CD4-positive, alpha-beta memory T cell (primary cell): ENCODE measurements at places on chromosomes 2 and 18. TPM values are rescaled to one million over a fixed set of nuclear protein-coding genes. Genes with fewer than 3 reads are reported as not detected.

DNA sequence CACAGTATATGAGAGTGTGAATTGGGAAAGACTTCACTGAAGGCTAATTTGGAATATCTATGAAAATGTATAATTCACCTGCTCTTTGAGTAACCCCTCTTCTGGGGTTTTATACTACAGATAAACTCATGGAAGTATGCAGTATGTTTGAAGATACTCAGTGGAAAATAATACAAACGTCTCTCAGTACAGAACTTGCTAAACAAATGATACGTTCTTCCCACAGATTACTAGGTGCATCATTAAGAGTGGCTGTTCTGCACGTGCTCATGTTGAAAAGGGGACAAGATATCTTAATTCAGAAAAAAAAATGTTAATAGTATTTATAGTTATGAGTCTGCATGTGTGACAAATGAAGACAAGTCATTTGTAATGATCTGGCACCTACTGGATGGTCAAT is 70.2 kb upstream of the EPAS1 start:
- H3K27me3 ChIP-seq = no peaks in the 10 kb centered on the region
- H3K4me1 ChIP-seq = peaks cover 33% of the 10 kb centered on the region
- H3K4me3 ChIP-seq = no peak overlapping the region
- no peaks in the 10 kb centered on the region for H3K36me3 ChIP-seq
- no peak for DNase-seq

The XIRP2 gene
- total RNA-seq = not detected

The TMEM247 gene
- not detected for total RNA-seq

DNA sequence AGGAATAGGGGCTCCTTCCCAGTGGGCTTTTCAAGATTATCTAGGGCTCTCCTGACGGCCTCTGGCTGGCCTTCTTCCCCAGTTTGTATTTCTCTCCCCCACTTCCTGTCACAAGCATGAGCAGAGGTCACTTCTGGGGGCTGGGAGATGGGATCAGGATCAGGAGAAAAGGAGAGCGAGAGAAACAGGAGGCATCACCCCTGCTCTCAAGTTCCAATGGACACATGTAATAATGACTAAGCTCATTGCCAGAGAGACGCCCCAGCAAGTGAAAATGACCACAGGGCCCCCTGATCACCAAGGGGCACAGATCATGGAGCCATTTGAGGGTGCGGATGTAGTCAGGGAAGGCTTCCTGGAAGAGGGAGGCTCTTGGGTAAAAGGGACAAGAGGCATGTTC is 92.1 kb downstream of the SMAD7 start:
- H3K4me1 ChIP-seq = peaks cover 13% of the 10 kb centered on the region
- no peak overlapping the region for H3K27ac ChIP-seq
- H3K4me3 ChIP-seq = no peak overlapping the region
- H3K36me3 ChIP-seq = no peaks in the 10 kb centered on the region

DNA sequence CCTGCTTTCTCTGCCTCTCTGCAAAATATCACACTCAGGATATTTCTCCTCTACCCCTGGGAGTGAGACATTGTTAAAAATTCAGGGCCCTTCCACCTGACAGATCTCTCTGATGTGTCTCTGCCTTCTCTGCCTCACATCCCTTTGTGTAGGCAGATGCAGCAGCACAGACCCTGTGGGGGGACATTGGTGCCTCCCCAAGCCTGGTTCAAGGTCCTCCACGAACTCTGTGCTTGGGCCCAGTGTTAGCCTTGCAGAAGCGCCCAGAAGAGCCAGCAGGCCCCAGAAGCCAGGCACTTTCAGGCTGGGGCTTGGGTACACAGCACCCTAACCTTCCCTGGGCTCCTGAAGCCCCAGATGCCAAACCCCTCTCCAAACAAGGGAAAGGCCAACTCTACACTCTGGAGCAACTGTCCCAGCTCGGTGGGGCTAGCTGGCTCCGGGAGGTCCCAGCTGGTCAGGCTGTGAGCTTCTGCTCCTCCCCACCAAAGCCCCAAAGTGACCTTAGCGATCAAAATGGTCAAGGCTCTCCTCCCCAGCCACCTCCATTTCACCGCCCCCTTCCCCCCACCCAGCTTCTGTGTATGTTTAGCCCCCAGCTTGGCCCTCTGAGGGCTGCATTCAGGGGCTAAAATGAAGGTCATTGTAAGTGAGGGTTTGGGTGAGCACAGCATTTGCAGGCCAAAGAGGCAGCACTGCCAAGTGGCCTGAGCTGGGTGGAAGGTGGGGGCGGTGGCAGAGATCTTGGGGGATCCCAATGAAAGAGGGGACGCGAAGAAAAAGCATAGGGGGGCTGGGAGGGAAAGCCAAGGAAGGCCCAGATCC is 2.6 kb downstream of the HOXD9 start:
- DNase-seq = no peak
- no peak overlapping the region for H3K4me3 ChIP-seq
- peaks cover 27% of the 10 kb centered on the region for H3K4me1 ChIP-seq
- H3K27me3 ChIP-seq = peaks cover 82% of the 10 kb centered on the region

DNA sequence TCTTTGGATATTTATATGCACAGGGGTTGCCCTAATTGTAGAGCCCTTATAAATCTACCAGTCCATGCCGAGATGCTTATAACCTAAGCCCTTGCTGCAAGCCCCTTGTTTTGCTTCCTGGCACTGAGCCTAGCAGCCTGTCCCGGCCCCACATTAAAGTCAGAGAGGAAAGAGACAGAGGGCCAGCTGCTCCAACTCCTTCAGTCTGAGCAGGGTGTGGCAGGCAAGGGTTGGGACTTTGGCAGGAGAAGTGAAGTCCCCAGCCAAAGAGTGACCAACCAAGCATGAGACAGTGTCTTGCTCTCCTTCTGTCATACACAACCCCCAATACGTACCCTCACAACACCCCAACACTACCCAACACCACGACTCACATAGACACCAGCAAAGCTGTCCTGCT is 54.7 kb upstream of the FZD7 start:
- DNase-seq = no peak
- H3K4me3 ChIP-seq = no peak overlapping the region
- H3K36me3 ChIP-seq = no peaks in the 10 kb centered on the region
- H3K4me1 ChIP-seq = no peaks in the 10 kb centered on the region
- no peaks in the 10 kb centered on the region for H3K27me3 ChIP-seq

DNA sequence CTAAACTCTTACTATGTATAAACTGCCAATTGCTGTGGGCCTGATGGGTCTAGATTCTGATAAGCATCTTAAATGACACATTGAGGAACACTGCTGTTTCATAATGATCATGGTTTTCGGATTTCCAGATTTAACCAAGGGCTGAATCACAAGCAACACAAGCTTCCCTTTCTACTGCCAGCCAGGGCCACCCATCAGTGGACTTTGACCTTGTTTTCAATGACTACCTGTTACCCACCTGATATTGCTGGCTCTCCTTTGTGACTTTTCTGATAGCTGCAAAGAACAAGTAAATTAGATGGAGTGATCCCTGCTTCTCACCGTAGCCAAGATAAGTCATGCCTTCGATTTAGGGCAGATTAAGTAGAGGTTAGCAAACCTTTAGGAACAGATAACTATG is 259.0 kb downstream of the PAX3 start:
- DNase-seq = no peak
- no peak overlapping the region for H3K27ac ChIP-seq
- no peak overlapping the region for H3K4me3 ChIP-seq
- no peaks in the 10 kb centered on the region for H3K36me3 ChIP-seq
- no peaks in the 10 kb centered on the region for H3K4me1 ChIP-seq

GRCh38 chr2:170330881-170331280 is 152.9 kb downstream of the MYO3B start:
- no peaks in the 10 kb centered on the region for H3K36me3 ChIP-seq
- H3K27ac ChIP-seq = no peak overlapping the region
- H3K4me1 ChIP-seq = no peaks in the 10 kb centered on the region

The MARS2 gene
- 12.3 TPM for total RNA-seq

DNA sequence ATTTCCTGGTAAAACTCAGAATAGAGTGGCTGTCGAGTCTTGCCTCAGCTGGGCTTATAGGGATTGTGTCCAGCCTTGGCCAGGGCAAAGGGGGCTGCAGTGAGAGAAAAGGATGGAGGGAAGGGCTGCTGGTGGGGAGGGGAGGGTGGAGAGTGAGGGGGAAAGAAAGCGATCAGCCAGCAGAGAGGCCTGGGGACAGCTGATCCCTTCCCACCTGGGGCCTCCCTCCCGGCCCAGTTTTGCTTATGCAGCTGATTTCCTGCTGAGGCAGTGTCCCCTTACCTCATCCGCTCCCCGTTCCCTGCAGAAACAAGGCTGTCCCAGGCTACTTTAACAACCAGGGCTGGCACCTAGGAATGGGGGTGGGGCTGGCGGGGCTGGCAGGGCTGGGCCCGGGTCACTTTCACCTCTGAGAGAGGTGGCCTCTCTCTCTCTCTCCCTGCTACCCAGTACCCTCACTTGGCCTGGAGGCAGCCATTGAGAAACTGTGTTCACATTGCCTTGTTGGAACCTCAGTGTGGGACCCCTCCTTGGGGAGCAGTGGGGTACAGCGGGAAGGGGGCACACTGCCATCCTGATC is 12.2 kb upstream of the GMPPA start:
- no peak overlapping the region for H3K27ac ChIP-seq
- no peak for DNase-seq
- H3K27me3 ChIP-seq = peaks cover 23% of the 10 kb centered on the region
- no peaks in the 10 kb centered on the region for H3K36me3 ChIP-seq

DNA sequence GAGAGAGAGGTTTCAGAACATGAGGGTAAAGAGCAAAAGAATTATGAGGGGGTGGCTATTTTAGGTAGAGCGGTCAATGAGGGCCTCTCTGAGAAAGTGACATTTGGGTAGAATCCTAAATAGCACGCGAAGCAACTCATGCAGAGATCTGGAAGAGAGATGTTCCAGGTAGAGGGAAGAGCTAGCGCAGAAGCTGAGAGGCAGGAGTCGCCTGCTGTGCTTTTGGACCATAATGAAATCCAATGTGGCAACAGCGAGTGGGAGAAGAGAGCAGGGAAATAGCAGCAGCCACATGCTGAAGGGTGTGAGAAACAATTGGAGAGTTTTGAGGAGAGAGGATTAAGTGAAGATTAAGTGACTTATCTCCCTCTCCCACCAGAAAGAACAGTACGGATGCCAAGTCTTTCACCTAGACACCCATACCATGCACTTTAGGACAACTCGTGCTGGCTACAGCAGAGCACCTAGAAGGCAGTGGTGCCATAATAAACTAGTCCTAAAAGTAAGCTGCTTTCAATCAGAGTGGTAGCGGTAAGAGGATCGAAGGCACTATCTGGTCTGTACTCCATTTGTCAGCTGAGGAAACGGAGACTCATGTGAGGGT is 129.7 kb downstream of the LRP2 start:
- no peak overlapping the region for H3K4me3 ChIP-seq
- no peaks in the 10 kb centered on the region for H3K4me1 ChIP-seq
- no peak for DNase-seq
- H3K27me3 ChIP-seq = no peaks in the 10 kb centered on the region
- no peaks in the 10 kb centered on the region for H3K36me3 ChIP-seq

DNA sequence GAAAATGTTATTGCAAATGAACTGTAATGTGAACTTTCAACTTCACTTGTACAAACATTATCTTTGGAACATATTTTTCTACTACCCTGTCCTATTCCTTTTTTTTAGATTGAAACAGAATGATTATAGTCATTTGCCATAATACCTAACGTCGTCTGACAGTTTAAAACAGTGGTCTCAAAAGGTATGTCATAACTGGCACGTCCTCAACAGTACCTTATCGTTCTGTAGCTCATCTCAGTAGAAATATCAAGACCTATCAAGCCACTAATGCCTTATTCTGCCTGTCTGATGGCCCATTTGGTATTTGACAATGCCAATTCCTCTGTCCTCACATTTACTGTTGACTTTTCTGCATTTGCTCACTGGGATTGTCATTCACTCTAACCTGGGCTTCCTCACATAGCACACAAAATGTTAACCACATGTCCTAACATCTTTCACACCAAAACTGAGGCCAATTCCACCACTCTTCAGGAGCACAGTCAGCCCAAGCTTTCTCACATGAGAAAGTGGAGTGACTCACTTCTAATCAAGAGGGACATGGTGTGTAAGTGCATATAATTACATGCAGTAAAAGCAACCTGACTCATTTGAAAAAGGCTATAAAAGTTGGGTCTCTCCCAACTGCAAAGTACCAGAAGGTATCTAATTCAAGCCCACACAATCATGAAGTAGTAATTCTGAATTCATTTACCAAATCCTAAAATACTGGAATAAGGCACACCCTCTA is 34.8 kb downstream of the DNER start:
- H3K27ac ChIP-seq = no peak overlapping the region
- no peak for DNase-seq
- no peaks in the 10 kb centered on the region for H3K4me1 ChIP-seq
- no peak overlapping the region for H3K4me3 ChIP-seq

The NEURL3 gene
- total RNA-seq = not detected

DNA sequence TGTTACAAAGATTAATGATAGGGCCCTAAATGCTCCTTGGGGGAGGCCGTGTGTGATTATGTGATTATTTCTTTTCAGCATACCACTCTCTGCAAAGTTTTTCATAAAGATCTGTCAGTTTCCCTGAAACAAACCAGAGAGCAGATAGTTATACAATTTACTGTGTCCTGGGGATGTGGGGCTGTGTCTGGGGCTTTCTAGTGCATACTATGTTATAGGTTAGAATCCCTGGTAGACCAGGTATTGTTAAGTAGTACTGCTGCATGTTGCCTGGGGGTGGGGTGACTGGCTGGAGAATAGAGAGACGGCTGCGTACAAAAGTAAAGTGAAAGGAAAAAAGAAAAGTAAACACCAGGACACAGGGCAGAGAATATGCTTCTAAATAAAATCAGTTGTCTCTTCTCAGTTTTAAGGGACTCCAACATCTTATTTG is 3.3 kb upstream of the CCBE1 start:
- no peak overlapping the region for H3K4me3 ChIP-seq
- no peaks in the 10 kb centered on the region for H3K36me3 ChIP-seq
- H3K27ac ChIP-seq = no peak overlapping the region
- H3K4me1 ChIP-seq = no peaks in the 10 kb centered on the region
- H3K27me3 ChIP-seq = peaks cover under 1% of the 10 kb centered on the region

The CCDC142 gene
- total RNA-seq = 67.6 TPM

DNA sequence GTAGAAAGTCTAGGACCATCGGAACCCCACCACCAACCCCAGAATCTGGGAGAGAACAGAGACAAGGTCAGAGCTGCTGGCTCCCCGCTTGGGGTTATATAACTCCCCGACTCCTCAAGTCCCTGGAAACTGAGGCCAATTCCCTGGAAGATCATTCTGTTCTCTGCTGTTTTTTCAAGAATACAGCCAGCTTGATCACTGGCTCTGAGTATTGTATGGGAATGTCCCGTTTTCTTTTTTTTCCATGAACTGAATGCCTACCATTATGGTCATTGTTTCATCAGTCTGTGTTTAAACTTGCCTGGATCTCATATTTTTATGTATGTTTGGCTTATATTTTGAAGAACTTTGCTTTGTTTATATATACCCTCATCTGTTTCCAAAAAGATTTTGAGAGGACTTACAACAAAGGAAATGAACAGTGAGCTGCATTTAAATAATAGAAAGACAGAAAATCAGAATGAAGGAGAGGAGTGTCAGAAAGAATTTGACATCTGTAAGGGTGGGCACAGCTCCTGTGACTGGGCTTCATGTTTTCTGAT is 90.0 kb upstream of the ALPP start:
- peaks cover 4% of the 10 kb centered on the region for H3K4me1 ChIP-seq
- H3K4me3 ChIP-seq = no peak overlapping the region
- H3K27me3 ChIP-seq = no peaks in the 10 kb centered on the region
- H3K27ac ChIP-seq = no peak overlapping the region
- no peaks in the 10 kb centered on the region for H3K36me3 ChIP-seq

GRCh38 chr2:144894612-144895599 is 375.0 kb upstream of the ZEB2 start:
- DNase-seq = no peak
- no peak overlapping the region for H3K27ac ChIP-seq
- H3K4me3 ChIP-seq = no peak overlapping the region

GRCh38 chr2:61320181-61320580 is 150.7 kb downstream of the USP34 start:
- H3K27me3 ChIP-seq = no peaks in the 10 kb centered on the region
- H3K36me3 ChIP-seq = peaks cover 4% of the 10 kb centered on the region
- no peaks in the 10 kb centered on the region for H3K4me1 ChIP-seq
- no peak for DNase-seq
- H3K4me3 ChIP-seq = no peak overlapping the region

The NR4A2 gene
- total RNA-seq = 2.1 TPM
